ENCODE measurements at places on chromosomes 6 and 20.

GRCh38 chr20:20369250-20370093 is 1.6 kb downstream of the INSM1 start:
- DNase-seq = no peak

DNA sequence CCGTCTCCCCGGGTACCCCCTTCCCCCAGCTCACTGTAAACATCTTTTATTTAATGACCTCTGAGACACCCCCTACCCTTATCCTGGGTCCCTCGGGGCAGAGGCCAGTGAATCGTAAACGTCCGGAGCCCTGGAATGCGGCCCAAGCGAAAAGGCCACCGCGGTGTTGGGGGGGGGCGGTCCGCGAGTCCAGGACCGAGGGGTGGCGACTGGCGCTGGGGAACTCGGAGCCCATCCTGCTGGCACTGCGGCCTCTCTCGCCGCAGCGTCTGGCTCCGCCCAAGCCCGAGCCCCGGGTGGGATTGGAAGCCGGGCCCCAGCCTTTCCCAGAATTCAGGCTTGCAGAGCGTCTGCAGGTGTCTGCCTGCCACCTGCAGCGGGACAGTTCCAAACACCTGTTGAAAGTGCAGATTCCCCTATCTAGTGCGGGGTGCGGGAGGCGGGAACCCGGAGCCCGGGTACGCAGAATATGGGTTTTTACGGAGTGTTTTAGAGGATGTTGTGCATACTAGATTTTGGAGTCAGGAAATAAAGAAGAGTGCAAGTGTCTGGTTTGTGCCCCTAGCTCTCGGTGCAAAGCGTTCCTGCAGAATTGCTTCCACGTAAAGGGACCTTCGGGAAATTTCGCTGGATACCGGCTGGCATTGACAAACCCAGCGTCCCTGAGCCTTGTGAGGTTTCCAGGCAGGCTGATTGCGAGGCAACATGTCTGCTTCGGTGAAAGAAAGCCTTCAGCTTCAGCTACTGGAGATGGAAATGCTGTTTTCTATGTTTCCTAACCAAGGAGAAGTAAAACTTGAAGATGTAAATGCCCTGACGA is 800 bp downstream of the RWDD2A start:
- DNase-seq = no peak

- no peak for DNase-seq
Observed at GRCh38 chr6:167233490-167233889, 57.6 kb upstream of the UNC93A start.

DNA sequence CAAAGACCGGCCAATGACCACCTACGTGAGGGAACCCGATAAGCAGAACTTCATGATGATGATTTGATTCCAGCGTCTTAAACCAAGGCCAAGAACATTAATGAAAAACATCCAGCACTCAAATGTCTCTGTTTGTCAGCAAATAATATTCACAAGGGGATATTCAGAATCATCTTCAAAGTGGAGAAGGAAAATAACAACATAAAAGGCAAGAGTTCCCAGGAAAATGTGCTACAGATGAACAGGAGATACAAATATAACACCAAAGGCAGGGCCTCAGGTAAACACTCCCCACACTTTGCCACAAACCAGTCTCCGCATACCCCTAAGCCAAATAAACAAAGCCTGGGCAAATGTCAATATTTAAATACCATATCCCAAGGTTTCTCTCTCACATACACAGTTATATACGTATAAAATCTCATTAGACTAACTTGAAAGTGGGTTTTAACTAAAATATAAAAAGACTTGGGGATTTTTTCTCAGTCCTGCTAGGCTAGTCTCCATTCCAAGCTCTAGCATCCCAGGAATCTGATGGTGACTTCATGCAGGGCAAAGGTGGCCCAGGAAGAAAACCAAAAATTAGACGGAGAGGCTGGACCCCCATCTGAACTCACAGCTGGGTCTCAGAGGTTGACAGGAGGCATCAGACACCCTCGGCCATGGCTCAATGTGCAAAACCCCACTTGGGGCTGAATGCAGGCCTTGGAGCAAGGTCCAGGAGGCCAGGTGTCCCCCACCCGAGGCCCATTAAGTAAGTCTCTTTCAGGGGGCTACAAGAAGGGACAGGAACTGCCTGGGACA is 32.1 kb downstream of the TRAM2 start:
- DNase-seq = no peak

GRCh38 chr6:39964094-39964493 is 29.8 kb upstream of the MOCS1 start:
- DNase-seq = no peak

DNA sequence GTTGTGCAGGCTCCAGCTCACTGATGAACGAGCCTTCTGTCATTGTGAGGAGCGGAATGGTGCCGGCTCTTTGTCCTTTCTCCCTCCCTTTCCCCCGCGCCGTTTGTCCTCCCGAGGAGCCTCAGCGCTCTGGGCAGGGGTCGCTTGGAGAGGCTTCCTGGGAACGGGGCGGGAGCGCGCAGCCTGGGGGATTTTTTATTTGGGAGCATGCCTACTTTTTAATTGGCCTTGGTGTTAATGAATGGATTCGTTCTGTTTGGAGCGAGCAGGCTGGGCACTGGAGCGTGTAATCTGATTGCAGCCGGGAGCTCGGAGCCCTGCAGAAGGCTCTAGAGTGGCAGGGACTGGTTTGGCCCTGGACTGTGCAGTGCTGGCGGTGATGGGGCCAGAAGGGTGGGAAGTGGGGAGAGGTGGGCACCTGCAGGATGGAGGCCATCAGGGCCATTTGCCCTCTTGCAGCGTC is 118.8 kb downstream of the CDH4 start:
- DNase-seq = no peak

- no peak for DNase-seq
Observed at GRCh38 chr20:6665621-6666355, 101.7 kb upstream of the BMP2 start.

DNA sequence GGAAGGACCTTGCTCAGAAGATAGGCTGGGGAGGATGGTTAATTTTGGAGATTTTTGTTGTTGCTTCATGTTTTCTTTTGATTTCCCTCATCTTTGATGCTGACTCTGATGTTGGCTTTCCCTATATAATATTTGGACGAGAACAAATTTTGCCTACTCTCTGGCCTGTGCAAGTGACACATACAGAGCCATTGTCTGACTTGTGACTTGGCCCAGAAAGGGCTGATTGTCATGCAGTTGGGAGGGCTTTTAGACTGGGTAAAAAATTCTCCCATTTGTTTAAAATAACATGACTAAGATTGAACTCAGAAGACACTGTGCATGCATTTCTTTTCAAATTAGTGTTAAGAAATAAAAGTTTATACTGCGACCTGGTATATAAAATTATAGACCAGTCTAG is 98.6 kb upstream of the SUPT3H start:
- DNase-seq = no peak

GRCh38 chr6:331622-332521 is 39.6 kb downstream of the DUSP22 start:
- no peak for DNase-seq

- DNase-seq = no peak
Observed at GRCh38 chr6:128606611-128607010, 86.2 kb upstream of the PTPRK start.

DNA sequence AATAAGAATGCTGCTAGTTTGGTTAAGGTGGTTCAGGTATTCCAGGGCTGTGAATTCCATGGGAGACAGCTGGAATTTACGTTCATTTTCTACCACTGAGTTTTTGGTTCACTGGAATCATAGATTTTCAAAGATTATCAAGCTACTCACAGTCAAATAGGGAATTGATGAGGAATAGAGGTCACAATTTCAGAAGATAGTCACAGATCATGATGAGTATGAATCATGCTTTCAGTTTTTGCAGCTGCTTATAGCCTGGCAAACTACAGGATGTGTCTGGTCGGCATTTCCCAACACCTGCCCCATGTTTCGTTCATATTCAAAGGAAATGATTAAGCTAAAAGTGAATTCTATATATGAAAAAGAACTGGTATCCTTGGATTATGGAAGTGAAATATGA is 58.7 kb downstream of the BCKDHB start:
- DNase-seq = no peak

DNA sequence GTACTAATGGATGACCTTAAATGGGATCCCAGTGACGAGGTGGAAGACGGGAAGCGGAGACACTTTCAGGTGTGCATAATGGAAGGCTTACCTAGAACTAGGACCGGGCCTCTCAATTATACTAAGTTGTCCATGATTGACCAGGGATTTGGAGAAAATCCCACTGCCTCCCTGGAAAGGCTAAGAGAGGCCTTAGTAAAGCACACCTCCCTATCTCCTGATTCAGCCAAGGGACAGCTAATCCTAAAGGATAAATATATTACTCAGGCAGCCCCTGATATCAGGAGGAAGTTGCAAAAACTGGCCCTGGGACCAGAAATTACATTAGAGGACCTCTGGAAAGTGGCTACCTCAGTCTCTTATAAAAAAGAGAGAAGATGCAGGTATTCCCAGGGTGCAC is 93.2 kb downstream of the JARID2 start:
- DNase-seq = no peak

GRCh38 chr6:144856622-144857021 is 571.5 kb downstream of the UTRN start:
- no peak for DNase-seq

DNA sequence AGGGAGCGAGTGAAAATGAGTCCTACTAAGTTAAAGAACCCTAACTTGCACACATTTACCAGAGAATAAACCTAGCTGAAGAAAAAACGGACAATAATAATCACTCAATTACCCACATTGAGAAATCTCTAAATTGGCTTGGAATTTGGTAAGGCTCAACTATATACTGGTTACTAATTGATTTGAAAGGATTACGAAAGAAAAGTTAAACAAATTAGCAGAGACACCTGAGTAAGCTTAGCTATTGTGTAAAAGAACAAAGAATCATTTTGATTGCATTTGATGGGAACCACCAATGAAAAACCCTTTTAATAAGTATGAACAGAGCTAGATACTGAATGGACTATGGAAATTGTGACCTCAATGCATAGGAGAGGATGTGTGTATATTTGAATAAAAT is 118.6 kb upstream of the ADGRF1 start:
- DNase-seq = no peak

- DNase-seq = no peak
Observed at GRCh38 chr20:17394411-17394810, 136.8 kb downstream of the BFSP1 start.

- DNase-seq = no peak
Observed at GRCh38 chr6:52927451-52927850, 18.0 kb upstream of the GSTA3 start.
